ENCODE measurements at places on chromosomes 11 and 22. TPM values are rescaled to one million over a fixed set of nuclear protein-coding genes. Genes with fewer than 3 reads are reported as not detected.

Gene AIFM3
- total RNA-seq: 0.57 TPM

Gene NLRP6
- 0.90 TPM for total RNA-seq

Gene SCGB1C1
- not detected for total RNA-seq

Gene CD6
- total RNA-seq: 30.7 TPM

Gene TTC28
- total RNA-seq: 5.5 TPM

Gene UPK3A
- total RNA-seq: 0.47 TPM

Gene OR2AT4
- not detected for total RNA-seq

Gene SLC35F2
- 6.8 TPM for total RNA-seq

Gene TMEM191C
- 1.2 TPM for total RNA-seq

DNA sequence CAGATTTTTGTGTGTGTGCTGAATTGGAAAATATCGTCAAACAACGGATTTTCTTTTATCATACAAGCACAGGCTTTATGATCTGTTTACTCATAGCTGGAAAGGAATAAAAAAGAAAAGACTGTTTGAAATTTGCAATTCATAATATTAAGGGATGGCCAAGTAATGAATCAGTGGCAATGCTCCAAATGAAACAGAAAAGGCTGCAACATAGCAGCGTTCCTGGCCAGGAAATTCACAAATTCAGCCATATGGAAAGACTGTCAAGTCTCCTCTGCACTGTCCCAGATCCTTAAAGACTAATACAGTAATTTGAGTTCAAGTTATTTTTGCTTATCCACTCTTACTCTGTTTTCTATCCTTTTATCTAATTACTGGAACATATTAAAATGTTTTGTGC lies 98.2 kb downstream of the MSANTD4 start:
- no peaks in the 10 kb centered on the region for H3K36me3 ChIP-seq
- no peak overlapping the region for H3K27ac ChIP-seq

DNA sequence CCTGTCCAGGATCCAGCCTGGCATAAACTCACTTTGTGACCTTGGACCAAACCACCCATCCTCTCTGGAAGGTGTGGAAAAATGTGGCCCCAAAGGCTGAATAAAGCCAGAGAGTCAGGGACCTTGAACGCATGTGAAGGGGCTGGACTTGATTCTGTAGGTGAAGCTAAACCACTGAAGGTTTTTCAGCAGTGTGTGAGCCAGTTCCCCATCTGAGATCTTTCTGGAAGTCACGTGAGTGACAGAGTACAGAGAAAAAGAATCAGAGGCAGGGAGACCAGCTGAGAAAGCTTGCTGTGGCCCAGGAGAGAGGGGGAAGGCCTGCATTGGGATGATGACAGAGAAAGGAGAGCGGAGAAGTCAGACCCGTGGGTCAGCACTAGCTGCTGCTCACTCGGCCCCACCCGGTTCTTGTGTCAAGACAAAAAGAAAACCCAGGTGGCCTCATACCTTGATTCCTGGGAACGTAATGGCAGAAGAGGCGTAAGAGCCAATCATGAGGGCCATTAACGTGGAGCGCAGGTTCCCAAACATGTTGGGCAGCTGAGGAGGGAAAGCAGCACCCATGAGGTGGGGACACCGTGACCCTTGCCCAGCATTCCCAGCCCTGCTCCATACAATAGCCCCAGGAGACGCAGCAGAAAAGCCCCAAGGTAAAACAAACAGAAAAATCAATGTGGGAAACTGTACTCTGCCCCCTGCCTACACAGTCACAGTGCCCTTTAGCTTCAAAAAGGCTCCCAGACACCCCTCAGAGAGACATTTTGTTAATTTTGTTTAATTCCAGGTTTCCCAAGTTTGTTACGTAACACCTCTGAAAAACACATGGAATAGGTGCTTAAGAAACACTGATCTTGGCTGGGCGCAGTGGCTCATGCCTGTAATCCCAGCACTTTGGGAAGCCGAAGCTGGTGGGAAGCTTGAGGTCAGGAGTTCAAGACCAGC lies 17.9 kb downstream of the SLC43A1 start:
- H3K4me1 ChIP-seq: peaks cover 10% of the 10 kb centered on the region
- H3K27me3 ChIP-seq: no peaks in the 10 kb centered on the region
- H3K4me3 ChIP-seq: no peak overlapping the region
- H3K27ac ChIP-seq: no peak overlapping the region

DNA sequence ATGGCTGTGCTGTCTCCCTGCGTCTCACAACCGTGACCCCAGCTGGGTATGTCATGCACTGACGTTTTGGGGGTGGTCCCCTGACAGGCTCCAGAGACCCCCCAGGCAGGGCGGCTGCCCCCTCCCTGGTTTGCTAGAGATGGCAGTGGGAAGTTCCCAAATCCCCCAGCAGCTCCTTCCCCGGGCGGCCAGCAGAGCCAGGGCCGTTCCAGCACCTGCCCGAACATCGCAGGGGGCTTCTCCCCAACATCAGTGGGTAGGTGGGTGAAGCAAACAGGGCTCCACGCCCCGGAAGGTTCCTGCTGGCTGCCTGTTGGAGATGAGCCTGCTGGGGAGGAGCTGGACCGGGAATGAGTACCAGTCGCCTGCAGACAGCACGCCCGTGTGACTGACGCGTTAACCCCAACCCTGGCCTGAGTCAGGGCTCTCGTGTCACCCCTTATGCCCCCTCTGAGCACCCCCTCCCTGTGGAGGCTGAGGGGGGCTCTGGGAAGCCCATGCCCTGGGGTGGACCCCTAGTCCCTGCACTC lies 45.6 kb downstream of the GRAMD4 start:
- DNase-seq: no peak
- no peaks in the 10 kb centered on the region for H3K27me3 ChIP-seq
- H3K4me1 ChIP-seq: peaks cover 2% of the 10 kb centered on the region
- peaks cover 43% of the 10 kb centered on the region for H3K36me3 ChIP-seq

GRCh38 chr11:11313902-11314692 lies 39.0 kb downstream of the CSNK2A3 start:
- H3K36me3 ChIP-seq: no peaks in the 10 kb centered on the region
- H3K4me1 ChIP-seq: no peaks in the 10 kb centered on the region
- no peak for DNase-seq

- no peak for DNase-seq
- H3K4me3 ChIP-seq: no peak overlapping the region
- H3K27me3 ChIP-seq: no peaks in the 10 kb centered on the region
- H3K36me3 ChIP-seq: no peaks in the 10 kb centered on the region
These were observed 79.3 kb downstream of the CYP2R1 start for GRCh38 chr11:14812757-14813156.

DNA sequence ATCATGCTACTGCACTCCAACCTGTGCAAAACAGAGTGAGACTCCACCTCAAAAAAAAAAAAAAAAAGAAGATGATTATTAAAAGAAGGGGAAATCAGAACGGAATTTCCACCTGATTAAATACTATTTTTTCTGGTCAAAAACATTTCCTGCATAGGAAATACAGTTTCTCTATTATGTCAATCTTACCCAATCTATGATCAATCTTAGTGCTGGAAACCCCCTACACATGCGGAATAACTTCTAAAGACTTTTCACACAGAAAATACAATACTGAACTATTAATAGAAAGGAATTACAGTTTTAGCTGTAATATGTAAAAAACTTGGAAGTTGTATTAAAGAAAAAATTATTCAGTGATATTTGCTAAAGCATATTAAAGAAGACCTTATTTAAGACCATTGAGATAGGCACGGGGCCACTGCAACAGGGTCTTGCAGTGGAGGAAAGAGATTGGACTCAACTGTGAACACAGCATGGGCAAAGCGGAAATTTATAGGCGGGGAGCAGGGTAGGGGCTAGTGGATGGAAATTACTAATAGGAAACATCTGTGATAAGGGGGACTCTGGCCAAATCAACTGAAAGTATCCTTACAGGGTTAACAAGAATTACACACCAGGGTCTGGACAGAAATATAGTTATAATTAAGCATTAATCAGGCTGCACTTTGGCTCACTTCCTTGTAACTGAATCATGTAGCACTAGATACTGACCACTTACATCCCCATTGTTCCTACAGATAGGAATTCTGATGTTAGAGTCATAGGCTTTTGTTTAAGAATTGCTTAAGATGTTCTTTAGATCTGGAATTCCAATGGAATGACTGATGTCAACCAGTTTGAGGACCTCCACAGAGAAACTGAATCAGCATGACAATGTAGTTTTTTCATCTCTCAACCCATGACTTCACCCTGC lies 411.5 kb upstream of the DDI1 start:
- no peaks in the 10 kb centered on the region for H3K36me3 ChIP-seq
- no peaks in the 10 kb centered on the region for H3K27me3 ChIP-seq
- no peaks in the 10 kb centered on the region for H3K4me1 ChIP-seq
- DNase-seq: no peak
- H3K4me3 ChIP-seq: no peak overlapping the region

DNA sequence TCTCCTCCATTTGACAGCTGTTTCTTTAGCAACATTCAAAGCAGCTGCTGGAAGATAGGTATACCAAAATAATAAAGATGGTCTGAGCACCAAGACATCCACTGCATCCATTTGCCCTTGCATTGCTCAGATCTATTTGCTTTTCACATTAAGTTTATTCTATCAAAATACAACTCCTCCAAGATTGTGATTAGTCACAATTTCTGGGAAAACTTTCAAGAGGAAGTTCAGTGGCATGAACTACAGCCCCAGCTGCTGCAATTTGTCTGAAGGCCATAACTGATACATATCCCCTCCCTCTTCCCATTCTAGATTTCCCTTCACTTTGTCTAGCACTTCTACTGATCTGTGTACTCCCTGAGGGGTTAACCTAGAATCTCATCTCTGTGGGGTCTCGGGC lies 117.5 kb upstream of the CEP126 start:
- H3K27ac ChIP-seq: no peak overlapping the region
- no peak for DNase-seq
- no peak overlapping the region for H3K4me3 ChIP-seq

GRCh38 chr11:8812438-8812837 lies 98.6 kb upstream of the AKIP1 start:
- H3K27me3 ChIP-seq: no peaks in the 10 kb centered on the region
- DNase-seq: no peak
- peaks cover 44% of the 10 kb centered on the region for H3K4me1 ChIP-seq
- H3K36me3 ChIP-seq: no peaks in the 10 kb centered on the region
- no peak overlapping the region for H3K27ac ChIP-seq

DNA sequence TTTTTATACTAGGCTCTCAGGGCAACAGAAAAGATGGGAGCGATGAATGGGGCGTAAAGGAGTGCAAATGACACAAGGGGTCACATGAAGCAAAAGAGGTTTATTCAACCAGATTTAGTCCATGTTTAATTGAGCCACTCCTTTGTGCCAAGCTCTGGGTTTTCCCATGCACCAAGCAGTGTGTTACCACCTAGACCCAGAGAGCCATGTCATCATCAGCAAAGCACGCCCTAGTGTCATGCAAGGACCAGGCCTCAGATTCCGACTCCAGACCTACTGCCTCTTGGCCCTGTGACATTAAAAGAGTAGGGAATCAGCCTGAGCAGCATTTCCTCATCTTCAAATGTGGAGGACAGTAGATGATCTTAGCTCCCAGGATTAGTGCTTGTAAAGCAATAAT lies 1.1 kb upstream of the IGLL5 start:
- no peaks in the 10 kb centered on the region for H3K36me3 ChIP-seq
- no peak overlapping the region for H3K4me3 ChIP-seq
- H3K4me1 ChIP-seq: peaks cover 25% of the 10 kb centered on the region
- no peak for DNase-seq

DNA sequence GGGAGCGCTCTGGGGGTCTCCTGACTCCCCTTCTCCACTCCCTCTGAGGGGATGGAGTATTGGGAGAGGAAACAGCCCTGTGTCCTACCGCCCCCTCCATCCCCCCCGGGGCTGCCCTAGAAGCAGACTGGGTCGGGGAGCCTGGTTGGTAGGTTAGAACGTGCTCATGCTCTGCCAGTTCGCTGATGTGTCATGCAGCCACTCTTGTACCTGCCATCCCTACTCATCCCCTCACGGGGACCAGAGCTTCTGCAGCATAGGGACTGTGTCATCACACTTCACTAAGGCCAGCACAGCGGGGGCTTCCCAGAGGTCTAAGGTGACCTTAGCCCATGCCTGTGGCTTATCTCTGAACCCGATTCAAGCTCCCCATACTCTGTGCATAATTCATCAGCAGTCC lies 4.7 kb downstream of the KCNJ1 start:
- no peak for DNase-seq
- no peaks in the 10 kb centered on the region for H3K36me3 ChIP-seq
- H3K4me1 ChIP-seq: no peaks in the 10 kb centered on the region
- no peak overlapping the region for H3K4me3 ChIP-seq
- H3K27ac ChIP-seq: no peak overlapping the region

GRCh38 chr11:108111126-108111525 lies 10.2 kb upstream of the ACAT1 start:
- no peak overlapping the region for H3K4me3 ChIP-seq
- DNase-seq: no peak
- H3K4me1 ChIP-seq: no peaks in the 10 kb centered on the region
- no peak overlapping the region for H3K27ac ChIP-seq

GRCh38 chr22:37088108-37088605 lies 21.4 kb downstream of the TMPRSS6 start:
- H3K27me3 ChIP-seq: peaks cover 38% of the 10 kb centered on the region
- H3K36me3 ChIP-seq: no peaks in the 10 kb centered on the region
- no peak for DNase-seq
- H3K4me3 ChIP-seq: no peak overlapping the region

GRCh38 chr11:95531116-95531515 lies 258.5 kb downstream of the FAM76B start:
- H3K27me3 ChIP-seq: no peaks in the 10 kb centered on the region
- no peaks in the 10 kb centered on the region for H3K4me1 ChIP-seq
- no peak overlapping the region for H3K4me3 ChIP-seq
- no peak overlapping the region for H3K27ac ChIP-seq
- no peaks in the 10 kb centered on the region for H3K36me3 ChIP-seq
- DNase-seq: no peak

GRCh38 chr11:73335204-73335923 lies 27.3 kb downstream of the ARHGEF17 start:
- no peaks in the 10 kb centered on the region for H3K27me3 ChIP-seq
- H3K4me1 ChIP-seq: no peaks in the 10 kb centered on the region
- H3K4me3 ChIP-seq: no peak overlapping the region
- no peak overlapping the region for H3K27ac ChIP-seq
- H3K36me3 ChIP-seq: no peaks in the 10 kb centered on the region
